Heart right ventricle (tissue), 16 donors: ENCODE measurements at places on chromosomes 1 and 21. TPM values are rescaled to one million over a fixed set of nuclear protein-coding genes. Genes with fewer than 3 reads are reported as not detected.
A peak's percentile ranks its signal among the peaks of the same experiment; 100 is the strongest.

The S100B gene
- 4.9 TPM for polyA plus RNA-seq

The HSD3B1 gene
- polyA plus RNA-seq = not detected

The TMPRSS15 gene
- polyA plus RNA-seq = not detected

The PLA2G2C gene
- polyA plus RNA-seq = not detected

The NLRP3 gene
- polyA plus RNA-seq = 0.68 TPM

The NBPF6 gene
- polyA plus RNA-seq = not detected

The HNRNPR gene
- 44.6 TPM for polyA plus RNA-seq

The BRINP2 gene
- polyA plus RNA-seq = 0.22 TPM

The OR10J4 gene
- polyA plus RNA-seq = not detected

The DDAH1 gene
- 11.0 TPM for polyA plus RNA-seq

The TENT5C gene
- 4.0 TPM for polyA plus RNA-seq

GRCh38 chr1:207103892-207104373 lies at the start of gene C4BPA:
C4BPA (plus strand) TSS chr1:207104233; CDS start chr1:207113026, 8,793 bp downstream.
- DNase-seq = no peak

DNA sequence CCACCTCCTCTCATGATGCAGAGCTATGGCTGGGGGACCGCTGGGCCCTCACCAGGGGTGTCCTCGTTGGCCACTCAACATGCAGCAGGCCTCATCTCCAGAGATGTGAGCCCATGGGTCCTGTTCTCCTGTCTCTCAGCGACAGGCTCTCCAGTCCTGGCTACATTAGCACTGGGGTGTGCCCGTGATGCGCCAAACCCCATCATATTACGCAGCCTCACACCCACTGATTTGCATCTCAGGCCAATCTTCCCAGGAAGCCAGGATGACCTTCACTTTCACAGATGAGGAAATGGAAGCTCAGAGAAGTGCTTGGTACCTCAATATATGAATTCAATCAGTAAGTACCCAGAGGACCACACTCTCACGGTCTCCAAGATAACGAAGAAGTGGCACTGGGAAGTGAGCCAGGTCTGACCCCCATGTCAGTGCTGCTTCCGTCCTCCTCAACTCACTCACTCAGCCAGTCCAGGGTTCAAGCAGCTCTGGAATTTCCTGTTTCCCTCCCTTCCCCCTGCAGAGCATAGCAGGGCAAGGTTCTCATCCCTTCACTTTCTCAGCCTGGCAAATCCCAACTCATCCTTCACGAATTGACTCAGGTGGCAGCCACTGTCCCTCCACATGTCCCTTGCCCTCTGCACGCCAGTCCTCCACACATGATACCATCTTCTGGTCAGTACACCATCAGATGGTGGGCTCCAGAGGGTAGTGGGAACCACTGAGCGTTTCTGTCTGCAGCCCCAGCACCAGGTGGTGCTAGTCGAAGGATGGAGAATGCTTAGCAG lies 28.9 kb upstream of the EVA1B start:
- DNase-seq = no peak

- DNase-seq = no peak
Measured at GRCh38 chr21:32867597-32867996, 96.0 kb upstream of the PAXBP1 start.

DNA sequence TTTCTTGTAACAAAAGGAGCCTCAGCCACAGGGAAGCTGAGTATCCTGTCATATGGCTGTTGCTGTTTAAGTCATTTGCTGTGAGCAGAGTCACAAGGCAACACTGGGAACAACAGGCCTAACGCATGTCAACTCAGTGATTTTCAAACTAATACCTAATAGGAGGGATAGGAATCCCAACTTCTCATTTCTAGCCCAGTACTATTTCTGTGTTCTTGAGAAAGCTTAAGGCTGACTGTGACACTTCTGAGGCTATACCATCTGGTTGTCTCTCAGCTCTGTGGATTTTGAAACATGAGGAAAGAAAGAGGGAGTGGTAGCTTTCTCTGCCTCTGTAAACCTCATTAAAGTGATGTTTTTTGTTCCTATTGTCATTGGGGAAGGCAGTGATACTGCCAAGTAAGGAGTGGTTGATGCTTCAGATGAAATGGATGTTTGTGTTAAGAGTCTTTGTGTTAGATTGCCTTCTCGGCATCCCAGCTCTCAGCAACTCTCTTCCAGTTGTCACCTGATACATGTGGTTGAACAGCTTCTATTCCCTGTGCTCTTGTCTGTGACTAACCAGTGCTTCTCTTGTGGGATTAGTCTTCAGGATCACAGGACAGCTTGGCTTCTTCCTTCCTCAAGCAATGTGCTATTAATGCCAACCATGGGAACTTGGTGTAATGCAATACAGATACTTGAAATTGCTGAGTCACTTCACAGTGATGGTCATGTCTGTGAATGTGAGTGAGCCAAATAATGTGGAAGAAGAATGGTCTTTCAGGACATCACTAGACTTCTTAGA lies 166.8 kb upstream of the IVNS1ABP start:
- DNase-seq = no peak

- DNase-seq = no peak
Measured at GRCh38 chr1:222421380-222421779, 126.5 kb downstream of the HHIPL2 start.

GRCh38 chr1:199394856-199395255 lies 632.7 kb upstream of the NR5A2 start:
- DNase-seq = no peak

GRCh38 chr1:173333581-173333980 lies 126.5 kb upstream of the TNFSF4 start:
- no peak for DNase-seq

GRCh38 chr1:196160066-196160795 lies 448.0 kb downstream of the KCNT2 start:
- DNase-seq = no peak

GRCh38 chr1:59151387-59151761 lies 145.5 kb upstream of the FGGY start:
- DNase-seq = no peak

GRCh38 chr1:201673093-201673492 lies 134.2 kb downstream of the NAV1 start:
- DNase-seq = no peak

DNA sequence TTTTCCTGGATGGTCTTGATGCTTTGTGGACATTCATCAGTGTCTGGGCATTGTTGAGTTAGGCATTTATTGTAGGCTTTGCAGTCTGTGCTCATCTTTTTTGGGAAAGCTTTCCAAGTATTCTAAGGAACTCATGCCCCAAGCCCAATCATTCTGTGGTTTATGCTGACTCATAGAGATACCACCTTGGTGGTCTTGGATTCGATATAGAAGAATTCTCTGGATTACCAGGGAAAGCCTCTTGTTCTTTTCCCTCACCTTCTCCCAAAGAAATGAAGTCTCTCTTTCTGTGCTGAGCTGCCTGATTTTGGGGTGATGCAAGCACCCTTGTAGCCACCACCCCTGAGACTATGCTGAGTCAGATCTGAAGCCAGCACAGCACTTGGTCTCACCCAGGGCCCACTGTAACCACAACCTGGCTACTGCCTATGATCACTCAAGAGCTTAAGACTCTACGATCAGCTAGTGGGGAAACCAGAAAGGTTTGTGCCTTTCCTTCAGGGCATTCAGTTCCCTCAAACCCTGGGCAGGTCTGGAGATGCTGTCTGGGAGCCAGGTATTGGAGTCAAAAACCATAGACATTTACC lies 422.6 kb downstream of the NUF2 start:
- no peak for DNase-seq

- DNase-seq = peak; percentile 27
Measured at GRCh38 chr1:973459-974292, 7.4 kb downstream of the PLEKHN1 start.

DNA sequence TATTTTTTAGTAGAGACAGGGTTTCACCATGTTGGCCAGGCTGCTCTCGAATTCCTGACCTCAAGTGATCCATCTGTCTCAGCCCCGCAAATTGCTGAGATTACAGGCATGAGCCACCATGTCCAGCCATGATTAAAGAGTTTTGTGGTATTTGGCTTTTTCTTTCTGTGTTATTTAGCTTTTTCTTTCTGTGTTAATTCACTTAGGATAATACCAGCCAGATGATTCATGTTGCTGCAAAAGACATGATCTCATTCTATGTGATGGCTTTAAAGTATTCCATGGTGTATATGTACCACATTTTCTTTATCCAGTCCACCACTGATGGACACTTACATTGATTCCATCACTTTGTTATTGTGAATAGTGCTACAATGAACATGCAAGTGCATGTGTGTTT lies 1135.2 kb downstream of the AMY1C start:
- DNase-seq = no peak

- DNase-seq = no peak
Measured at GRCh38 chr1:198199105-198199504, 42.3 kb downstream of the NEK7 start.

DNA sequence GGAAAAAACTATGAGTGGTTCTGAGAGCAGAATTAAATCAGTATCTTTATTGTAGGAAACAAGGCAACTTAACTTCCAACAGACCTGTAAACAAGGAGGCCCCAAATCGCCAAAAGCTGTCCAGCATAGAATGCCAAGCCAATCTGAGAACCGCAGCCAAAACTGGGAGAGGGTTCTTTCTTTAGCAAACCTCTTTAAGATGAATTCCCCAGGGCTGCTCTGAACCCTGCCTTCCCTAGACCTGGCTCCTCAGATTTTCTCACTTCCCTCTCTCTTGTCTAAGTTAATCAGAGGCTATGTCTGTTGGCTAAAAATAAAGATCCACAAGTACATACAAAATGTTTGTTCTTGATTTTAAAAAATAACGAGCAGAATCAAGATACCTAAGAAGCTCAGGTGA lies 141.4 kb downstream of the SMYD3 start:
- no peak for DNase-seq

GRCh38 chr21:46124926-46125845 lies 27.3 kb downstream of the COL6A2 start:
- DNase-seq = no peak

DNA sequence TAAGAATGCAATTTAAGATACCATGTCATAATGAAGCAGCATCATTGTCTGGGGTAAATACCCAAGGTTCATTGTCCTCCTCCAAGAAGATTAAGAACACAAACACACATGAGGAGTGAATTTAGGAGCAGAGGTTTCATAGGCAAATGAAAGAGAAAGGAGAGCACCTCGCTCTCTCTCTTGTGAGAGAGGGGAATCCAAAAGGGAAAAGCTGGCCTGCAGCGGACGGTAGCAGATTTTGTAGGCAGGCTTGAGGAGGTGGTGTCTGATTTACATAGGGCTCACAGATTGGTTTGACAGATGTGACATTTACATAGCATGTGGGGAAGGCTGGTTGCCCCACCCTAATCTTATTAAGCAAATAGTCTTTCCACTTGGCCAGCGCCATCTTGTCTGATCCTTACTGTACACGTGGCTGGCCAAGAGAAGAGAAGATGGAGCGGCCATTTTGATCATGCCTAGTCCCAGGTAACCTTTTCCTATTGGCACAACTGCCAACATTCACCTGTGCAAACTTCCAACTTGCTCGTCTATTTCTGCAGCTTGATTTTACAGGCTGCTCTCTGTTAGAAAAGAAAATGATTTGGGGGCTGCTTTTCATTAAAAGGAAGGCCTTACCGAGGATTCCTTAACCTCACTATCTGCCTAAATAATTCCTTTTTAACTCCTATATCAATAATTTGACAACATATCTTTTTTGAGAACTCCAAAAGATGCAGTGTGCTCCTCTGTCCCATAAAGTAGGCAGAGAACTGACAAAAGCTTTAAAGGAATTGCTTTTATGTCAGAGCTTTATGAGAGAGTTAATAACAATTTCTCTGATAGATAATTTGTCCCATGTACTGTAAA lies 16.0 kb upstream of the LRRC7 start:
- DNase-seq = no peak

GRCh38 chr1:65538086-65538485 lies 117.6 kb downstream of the LEPR start:
- DNase-seq = no peak

GRCh38 chr1:150364231-150365003 lies 470 bp downstream of the RPRD2 start:
- peak; percentile 82 for DNase-seq

DNA sequence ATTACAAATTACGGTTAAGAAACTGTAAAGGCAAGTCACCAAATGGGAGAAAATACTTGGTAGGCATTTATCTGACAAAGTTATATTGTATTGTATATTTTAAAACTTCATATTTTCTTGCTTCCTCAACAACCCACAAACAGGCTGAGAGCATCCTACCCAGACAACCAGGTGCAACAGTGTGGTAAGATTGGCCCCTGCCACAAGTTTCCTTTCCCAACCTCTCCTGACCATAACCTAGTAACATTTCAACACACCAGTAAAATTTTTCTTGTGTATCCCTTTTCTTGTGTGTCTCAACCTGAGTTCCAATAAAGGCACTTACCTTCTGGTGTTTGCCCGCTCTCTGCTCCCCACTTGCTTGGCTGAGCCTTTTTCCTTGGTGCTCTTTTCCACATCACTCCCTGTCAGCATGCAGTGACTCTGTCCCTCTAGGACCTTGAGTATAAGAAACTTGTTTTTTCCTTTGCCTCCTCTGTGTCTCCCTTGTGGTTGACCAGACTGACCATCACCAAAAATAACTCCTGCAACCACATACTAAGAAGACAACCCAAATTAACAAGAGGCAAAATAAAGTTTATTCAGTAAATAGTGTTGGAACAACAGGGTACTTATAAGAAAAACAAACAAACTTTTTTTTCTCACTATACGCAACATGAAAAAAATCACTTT lies 40.9 kb downstream of the FCRL3 start:
- no peak for DNase-seq

DNA sequence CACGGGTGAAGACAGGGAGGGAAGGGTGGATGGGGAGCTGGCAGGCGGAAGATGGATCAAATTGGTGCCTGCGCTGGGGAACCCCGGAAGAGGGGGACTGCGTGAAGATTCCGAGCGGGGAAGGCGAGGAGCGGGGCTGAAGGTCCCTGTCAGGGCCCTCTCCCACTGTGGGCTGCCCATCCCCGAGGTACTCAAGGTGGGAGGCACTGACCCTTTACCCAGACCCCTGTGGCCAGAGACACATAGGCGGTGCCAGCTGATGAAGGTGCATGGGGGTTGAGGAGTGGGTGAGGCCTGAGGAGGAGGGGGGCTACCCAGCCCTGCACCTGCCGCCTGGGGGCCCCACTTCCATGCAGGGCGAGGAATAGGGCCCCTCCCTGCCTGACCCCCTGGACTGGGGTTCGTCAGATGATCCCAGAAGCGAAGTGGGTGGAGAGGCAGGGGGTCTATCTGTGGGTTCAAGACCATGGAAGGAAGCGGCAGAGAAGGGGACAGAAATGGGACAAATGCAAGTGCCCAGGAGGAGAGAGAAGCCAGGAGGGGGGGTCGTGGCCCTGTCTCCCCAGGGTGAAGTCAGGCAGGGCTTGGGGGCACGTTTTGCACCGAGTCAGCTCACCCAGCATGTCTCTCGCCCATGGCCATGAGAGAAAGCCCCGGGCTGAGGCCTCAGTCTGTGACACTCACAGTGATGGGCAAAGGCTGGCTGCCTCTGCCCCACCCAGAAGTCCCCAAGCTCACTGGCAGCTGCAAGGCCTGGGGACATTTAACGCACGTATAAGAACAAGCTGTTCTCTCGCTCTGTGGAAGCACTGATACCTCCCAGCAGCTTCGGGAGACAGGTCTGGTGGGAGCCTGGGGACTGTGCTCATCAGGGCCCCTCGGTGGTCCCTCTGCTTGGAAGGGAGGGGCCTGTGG lies 7.0 kb upstream of the MMEL1 start:
- no peak for DNase-seq

- DNase-seq = no peak
Measured at GRCh38 chr1:55724551-55725325, 509.6 kb upstream of the USP24 start.
